Stimulated activated CD8-positive, alpha-beta memory T cell treated with anti-CD3 and anti-CD28 coated beads, Interleukin-4, amount 100 ng/mL, for 1 hour (primary cell): ENCODE measurements at places on chromosomes 2 and 18.

- DNase-seq, result no peak
Observed at GRCh38 chr2:33408109-33408508, 68.3 kb upstream of the RASGRP3 start.

GRCh38 chr2:138493334-138493733 lies 8.2 kb upstream of the SPOPL start:
- DNase-seq, result no peak

- no peak for DNase-seq
Observed at GRCh38 chr2:13650586-13651180, 933.9 kb downstream of the TRIB2 start.

- DNase-seq, result no peak
Observed at GRCh38 chr18:64100116-64100922, 48.6 kb downstream of the LINC00305 start.

DNA sequence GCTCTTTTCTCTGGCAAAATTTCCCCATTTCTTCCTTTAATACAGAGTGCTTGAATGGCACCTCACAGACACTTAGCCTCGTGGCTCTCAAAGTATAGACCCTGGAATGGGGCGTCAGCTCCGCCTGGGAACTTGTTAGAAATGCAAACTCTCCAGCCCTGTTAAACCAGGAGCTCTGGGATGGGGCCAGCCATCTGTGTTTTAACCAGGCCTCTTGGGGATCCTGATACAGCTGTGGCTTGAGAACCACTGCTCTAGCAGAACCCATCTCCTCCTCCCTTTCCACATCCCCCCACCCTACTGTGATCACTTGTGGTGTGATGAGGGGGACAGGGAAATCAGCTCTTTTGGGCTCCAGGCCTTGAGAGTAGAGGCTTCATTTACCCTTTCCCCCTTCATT lies 15.9 kb downstream of the LTBP1 start:
- DNase-seq, result no peak

- no peak for DNase-seq
Observed at GRCh38 chr2:155842103-155842502, 490.4 kb downstream of the NR4A2 start.

DNA sequence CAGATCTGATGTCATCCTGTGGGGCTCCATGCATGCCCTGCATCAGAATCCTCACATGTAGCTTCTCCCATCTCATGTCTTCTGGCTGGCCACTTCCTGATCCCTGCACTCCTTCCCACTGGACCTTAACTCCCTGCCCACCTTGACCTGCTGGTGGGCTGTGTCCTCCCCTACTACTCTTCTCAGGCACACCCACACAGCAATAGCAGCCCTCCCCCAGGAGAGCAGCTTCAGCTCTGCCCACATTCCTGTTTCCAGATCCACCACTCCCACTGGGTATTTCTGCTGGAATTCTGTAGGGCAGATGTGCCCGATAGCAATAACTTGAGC lies 137.0 kb upstream of the HS6ST1 start:
- no peak for DNase-seq

GRCh38 chr2:36561237-36561944 lies 36.6 kb downstream of the FEZ2 start:
- DNase-seq, result no peak

DNA sequence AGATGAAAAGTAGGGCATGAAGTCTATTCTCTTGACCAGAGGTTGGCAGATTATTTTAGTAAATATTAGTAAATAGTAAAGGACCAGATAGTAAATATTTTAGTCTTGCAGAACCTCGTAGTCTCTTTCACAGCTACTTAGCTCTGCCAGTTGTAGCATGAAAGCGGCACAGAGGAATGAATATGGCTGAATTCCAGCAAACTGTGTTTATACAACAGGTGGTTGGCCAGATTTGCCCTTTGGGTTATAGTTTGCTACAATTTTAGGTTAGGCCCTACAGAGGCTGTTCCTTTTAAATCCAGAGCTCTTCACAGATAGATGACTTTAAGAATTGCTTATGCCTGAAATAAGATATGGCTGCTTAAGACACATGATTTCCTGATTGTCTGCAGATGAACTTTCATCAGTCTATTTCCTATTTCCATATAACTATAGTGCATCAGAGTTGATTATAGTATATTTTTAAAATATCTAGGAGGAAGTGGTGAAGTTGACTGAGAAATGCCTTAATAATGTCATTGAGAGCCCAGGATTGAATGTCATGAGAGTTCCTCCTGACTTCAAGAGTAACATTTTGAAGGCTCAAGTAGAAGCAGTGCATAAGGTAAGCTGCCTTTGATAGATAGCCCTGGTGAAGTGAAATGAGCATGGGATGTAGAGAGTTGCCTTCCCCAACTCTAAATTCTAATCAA lies 80.5 kb downstream of the TMEM185B start:
- DNase-seq, result no peak

GRCh38 chr2:201798252-201798913 lies 8.0 kb upstream of the CDK15 start:
- DNase-seq, result no peak

GRCh38 chr2:71646028-71646427 lies 192.7 kb downstream of the DYSF start:
- DNase-seq, result no peak

DNA sequence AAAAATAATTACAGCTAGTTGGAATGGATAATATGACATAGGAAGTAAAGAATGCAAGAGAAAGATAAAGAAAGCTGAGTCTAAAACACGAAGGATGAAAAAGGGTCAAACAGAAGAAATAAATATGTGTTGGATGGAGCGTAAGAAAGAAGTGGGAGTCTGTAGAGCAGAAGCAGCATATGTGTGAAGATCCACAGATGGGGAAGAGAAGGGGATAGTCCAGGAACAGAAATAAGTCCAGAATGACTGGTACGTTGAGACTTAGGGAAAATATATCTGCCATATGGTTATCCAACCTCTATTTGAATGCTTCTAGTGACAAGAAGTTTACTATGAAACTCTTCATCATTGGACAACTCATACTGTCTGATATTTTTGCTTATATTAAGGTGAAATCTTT lies 18.0 kb downstream of the ABCA12 start:
- no peak for DNase-seq

DNA sequence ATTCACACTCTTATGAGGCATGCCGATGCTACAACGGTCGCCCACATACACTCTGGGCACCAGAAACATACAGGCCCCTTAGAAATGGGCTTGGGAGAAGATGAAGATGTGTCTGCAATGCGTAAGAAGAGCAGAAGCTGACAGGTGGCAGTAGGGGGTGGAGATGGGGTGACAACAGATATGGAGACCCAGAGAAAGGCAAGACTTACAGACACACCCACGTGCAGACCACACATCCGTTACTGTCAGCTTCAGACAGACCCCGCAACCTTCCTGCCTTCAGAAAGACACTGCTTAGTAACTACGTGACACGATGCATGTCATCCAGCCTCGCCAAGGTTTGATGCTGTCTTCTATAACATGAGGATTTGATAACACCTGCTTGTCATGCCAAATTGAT lies 89.5 kb downstream of the ZFP36L2 start:
- DNase-seq, result no peak

- no peak for DNase-seq
Observed at GRCh38 chr2:33784488-33784887, 185.4 kb upstream of the FAM98A start.

- DNase-seq, result no peak
Observed at GRCh38 chr2:240981280-240981679, 17.1 kb upstream of the SNED1 start.

DNA sequence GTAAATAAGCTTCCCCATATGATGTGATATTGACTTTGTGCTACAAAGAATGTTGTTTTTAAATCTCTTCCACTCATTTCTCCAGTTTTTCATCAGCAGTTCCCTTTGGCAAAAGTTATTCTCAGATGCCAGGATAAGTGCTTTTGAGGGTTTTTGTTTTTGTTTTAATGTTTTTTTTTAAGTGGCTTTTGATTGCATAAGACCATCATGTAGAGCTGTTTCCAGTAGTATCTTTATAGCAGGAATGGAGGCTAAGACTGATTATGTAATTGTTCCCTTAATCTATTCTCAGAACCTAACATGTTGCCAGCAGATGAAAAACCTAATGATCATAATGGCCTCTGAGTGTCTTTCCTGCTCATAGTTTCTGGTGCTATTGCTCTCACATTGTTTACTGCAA lies 77.9 kb downstream of the CABLES1 start:
- DNase-seq, result no peak

- no peak for DNase-seq
Observed at GRCh38 chr2:29066997-29067605, 7.2 kb downstream of the PCARE start.

GRCh38 chr2:112733871-112734270 lies 13.1 kb downstream of the NT5DC4 start:
- no peak for DNase-seq

DNA sequence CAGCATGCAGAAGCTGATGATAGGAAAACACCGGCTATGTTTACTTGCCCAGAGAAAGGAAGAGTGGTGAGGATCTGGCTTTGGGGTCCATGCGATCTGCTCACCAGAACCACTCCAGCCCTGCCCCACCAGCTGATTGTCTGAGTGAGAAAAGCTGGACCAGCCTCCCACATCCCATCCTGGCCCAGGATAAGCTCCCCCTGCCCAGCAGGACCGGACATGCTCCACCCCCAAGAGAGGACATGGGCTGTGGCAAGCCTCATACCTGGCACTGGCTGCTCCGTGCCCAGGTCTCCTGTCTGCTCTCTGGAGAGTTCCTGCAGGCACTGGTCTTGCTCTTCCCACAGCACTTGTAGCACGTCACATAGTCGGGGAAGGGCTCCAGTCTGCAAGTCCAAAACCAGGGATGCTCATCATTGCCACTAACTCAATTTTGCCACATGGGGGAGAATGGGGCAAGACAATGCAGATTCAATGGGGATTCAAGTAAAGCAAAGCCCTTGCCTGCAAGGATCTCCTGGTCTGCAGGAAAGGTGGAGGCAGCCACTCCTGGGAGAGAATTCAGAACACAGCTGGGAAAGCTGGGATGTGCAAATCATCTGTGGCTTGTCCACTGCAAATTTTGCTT lies 30.0 kb downstream of the SCTR start:
- DNase-seq, result no peak

DNA sequence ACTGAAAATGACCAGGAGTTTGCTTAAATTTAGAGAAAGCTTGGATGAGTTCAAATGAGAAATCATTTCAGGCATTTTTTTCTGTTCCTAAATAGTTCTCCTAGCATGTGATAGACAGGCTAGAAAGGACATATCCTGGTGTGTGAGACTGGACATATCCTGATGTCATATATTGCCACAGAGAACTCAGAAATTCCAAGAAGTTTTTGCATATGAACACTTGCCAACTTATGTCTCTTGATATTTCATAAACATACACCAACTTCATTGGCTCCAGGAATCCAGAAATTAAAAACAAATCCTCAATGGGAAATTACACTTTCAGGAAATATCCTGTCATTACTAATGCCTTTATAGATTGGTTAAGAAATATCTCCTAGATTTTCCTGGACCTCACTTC lies 2.9 kb upstream of the SERPINB4 start:
- no peak for DNase-seq

DNA sequence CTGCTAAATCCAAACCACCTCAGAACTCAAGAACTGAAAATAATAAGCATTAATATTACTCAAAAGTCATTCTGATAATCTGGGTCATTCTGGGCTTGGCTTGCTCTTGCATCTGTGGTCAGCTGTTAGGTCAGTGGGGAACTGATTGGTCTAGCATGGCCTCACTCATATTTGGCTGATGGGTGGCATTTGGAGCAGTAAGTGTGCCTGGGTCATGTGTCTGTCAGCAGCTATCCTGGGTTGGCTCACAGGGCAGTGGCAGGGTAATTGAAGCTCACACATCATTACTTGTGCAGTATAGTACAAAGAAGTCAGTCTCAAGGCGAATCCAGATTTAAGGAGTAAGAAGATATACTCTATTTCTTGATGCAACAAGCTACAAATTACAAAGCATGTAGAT lies 9.6 kb downstream of the RPL37A start:
- DNase-seq, result no peak

DNA sequence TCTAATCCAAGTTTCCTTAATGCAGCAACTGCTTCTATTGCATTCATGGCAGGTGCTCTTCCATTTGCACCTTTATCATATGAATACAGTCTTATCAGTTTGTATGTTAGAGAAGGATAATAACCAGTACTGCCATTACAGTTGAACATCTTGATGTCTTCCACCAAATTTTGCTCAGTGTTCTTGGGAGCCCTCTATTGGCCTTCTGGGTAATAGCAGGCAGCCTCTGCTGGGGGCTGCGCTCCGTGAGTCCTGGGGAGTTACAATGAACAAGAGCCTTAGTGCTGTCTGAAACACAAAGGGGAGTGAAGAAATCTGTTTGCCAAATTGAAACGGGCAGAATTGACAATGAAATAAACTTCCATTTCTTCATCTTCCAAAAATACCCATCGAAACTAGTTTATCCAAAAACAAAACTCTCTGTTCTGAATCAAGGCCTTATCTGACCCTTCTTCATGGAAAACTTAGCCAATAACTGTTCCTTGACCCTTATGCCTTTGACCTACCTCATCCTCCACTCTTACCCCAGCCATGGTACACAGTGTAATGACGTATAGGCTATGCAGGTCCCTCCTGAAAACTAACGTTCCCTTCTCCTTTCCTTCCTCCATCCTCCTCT lies 79.9 kb downstream of the ALK start:
- no peak for DNase-seq

- no peak for DNase-seq
Observed at GRCh38 chr18:5534845-5535244, 9.0 kb downstream of the EPB41L3 start.

DNA sequence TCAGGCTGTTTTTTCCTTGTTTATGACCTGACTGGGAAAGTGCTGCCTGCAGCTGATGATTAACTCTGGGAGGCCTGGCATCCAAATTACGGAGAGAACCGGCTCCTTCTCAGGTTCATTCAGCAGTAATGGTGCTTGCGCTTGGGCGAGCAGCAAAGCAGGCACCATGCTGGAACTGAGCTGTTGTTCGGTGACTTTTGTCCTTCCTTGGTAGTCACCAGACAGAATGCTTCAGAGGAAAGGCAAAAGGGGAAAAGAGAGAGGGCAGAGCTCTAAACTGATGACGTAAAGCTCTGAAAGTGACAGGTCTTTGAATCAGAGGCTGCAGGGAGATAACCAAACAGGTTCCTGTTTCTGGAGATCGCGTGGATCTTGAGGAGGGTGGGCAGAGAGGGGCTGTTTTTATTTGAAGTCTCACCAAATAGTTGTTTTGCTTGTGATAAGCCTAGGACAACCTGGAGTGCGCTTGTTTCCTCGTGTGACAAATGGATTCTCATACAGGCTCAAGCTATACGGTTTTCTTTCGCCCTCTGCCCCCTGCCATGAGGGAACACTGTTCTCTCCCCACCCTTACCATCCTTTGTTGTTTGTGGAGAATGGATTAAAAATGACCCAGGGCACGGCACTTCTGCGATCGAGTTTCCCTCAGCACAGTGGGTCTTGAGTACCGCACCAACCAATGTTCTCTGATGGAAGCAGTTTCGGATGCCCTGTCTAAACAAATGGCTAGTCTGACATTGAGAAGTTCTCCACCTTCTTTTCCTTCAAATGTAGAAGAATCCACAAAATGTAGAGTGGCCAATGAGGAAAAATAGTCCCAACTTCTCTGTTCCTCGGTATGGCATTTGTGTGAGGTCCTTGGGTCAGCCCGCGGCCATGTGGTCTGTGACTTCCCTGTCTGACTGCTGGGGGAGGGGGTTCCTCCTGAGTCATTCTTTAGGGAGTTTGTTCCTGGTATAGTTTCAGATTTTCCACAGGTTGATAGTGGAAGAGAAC lies 1.3 kb downstream of the RASGRP3 start:
- no peak for DNase-seq

GRCh38 chr2:67985586-67985985 lies 77.2 kb downstream of the C1D start:
- no peak for DNase-seq

GRCh38 chr18:36817039-36817438 lies 11.8 kb downstream of the TPGS2 start:
- DNase-seq, result no peak

GRCh38 chr18:3930126-3931012 lies 480.4 kb downstream of the TGIF1 start:
- no peak for DNase-seq
